ENCODE measurements at places on chromosomes 13 and 19.

DNA sequence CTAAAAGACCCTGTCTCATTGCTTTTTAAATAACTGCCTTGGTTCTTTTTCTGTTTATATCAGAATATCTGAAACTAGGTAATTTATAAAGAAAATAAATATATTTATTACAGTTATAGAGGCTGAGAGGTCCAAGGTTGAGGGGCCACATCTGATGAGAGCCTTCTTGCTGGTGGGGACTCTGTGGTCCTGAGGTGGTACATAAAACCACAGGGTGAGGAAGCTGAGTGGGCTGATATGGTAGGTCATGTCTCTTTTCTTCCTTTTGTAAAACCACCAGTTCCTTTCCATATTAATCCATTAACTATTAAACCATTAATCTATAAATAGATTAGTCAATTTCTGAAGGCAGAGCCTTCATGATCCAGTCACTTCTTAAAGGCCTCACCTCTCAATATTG lies 109.5 kb upstream of the SPRY2 start:
- no peak for DNase-seq

- no peak for DNase-seq
These were observed 6.1 kb downstream of the SACS start for GRCh38 chr13:23427342-23427843.

- DNase-seq = no peak
These were observed 102.1 kb downstream of the VWA8 start for GRCh38 chr13:41858780-41859179.

GRCh38 chr19:45420356-45420755 lies 3.4 kb downstream of the ERCC1 start:
- no peak for DNase-seq

- no peak for DNase-seq
These were observed 2.9 kb upstream of the RCN3 start for GRCh38 chr19:49524812-49525455.

- DNase-seq = no peak
These were observed 68.7 kb downstream of the ING1 start for GRCh38 chr13:110782185-110782584.
